ENCODE measurements at places on chromosomes 6 and 20.

GRCh38 chr6:23448281-23448680 is 677.7 kb upstream of the NRSN1 start:
- no peak for DNase-seq

- DNase-seq: no peak
These were observed 350.8 kb downstream of the EPM2A start for GRCh38 chr6:145384503-145384902.

GRCh38 chr6:136763255-136763654 is 29.0 kb downstream of the MAP3K5 start:
- DNase-seq: no peak

- no peak for DNase-seq
These were observed 2.5 kb upstream of the STX7 start for GRCh38 chr6:132515386-132515785.

DNA sequence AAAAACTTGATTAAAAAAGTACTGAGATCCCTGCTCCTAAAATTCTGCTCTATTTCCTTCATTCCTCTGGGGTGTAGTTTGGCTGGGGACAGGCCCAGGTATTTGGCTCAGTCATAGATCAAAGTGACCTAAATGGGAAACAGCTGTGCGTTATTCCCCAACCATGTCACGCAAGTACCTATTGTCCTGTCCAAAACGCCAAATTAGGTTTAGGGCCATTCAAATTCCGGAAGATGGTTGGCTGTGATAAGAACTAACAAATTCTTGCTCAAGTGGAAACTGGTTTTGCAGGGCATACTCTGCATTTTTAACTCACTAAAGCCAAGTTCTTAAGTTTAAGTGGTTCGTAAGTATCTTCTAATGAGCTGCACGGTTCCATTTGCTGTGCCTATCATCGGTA is 147.6 kb upstream of the TMEM170B start:
- DNase-seq: no peak

- no peak for DNase-seq
These were observed 45.4 kb downstream of the TULP4 start for GRCh38 chr6:158357570-158358216.

- no peak for DNase-seq
These were observed 48.2 kb upstream of the AKAP12 start for GRCh38 chr6:151191527-151191926.

DNA sequence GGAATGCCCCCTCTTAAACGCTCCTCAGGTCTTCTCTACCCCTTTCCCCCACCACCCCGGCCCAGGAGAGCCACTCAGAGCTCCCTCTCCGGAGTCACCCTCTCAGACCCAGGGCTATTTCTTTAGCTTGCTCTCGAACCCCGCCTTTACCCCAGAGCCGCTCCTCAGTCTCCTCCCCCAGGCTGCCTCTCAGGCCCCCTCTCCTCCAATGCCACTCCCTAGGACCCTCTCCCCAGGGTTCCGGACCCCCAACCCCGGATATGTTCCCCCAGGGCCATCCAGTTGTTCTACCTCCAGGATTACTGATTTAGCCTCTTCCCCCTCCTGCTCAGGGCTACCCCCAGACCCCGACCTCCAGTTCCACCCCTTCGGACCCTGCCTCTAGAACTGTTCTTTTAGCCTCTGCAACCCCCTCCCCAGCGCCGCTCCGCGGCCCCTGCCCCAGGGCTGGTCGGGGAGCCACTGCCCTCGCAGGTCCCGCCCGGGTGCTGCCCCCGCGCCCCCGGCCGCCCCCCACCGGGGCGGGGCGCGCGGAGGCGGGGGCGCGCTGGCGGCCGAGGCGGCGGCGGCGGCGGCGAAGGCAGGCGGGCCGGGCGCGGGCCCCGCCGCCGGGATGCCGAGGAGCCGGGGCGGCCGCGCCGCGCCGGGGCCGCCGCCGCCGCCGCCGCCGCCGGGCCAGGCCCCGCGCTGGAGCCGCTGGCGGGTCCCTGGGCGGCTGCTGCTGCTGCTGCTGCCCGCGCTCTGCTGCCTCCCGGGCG is at the start of gene MMP24:
Gene MMP24 (plus strand): TSS at position 565 of the 758 bp plus-strand sequence. CDS start 49 bp downstream, at position 614.
- DNase-seq: no peak

Measured in inflammatory macrophage (primary cell).